ENCODE measurements at places on chromosomes 5 and 9.

DNA sequence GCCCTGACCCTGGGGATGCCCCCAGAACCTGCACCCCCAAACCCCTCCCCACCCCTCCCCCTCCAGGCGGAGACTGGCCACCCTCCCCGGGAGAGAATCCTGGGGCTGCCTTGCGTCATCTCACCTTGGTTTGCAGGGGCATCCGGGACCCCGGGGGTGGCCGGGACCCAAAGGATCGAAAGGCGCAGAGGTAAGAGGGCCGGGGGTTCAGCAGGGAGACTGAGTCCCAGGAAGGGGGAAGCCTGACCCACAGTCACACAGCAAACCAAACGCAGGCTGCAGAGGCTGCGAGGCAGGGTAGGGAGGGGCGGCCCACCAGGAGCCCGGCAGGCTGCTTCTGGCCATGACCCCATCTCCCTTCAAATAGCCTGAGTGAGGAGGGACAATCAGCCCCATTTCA, 33.8 kb upstream of the ORM1 start:
- DNase-seq: no peak

DNA sequence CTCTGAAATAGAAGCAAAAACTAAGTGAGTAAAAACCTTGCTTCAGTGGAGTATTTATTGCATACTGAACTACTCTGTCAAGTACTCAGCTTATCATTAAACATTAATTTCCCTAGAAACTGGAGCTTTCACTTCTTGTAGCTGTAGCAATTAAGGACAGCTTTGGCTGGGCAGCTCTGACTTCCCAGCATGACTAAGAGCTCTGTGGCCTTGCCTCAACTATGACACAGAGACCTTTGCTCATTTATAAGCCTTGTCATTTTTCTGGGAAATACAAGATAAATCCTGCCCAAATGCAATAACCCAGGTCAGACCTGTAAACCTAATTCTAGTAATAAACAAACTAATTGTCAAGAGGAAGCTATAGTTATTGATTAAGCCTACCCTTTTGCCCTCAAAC, 65.4 kb upstream of the STK32A start:
- no peak for DNase-seq

DNA sequence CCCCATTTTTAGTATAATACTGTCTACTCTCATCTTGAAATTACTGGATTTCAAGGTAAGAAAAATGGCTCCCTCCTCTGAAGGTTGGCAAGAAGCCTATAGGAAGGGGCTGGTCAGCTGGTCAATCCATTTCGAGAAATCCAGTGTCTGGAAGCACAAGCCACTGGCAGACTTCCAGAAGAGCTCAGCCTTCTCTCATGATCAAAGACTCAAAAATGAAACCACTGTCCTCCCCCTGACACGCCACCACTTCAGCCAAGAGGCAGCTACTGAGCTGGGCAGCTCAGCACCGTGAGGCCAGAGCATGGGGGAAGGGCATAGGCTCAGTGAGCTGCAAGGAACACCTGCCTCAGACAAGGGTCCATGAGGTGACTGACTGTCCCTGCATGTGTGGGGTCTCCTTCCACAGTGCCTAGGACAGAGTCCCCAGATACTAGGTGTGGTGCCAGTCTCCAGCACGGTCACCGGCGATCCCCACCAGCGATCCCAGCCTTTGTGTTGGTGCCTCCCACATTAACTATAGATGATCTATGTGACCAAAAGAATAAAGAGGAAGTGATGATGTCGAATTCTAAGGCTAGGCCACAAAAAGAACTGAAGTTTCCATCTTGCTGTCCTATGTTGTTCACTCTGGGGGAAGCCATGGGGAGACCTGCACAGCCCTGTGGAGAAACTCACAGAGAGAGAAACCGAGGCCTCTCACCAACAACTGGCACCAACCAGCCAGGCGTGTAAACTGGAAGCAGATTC, 100.1 kb upstream of the LRRTM2 start:
- no peak for DNase-seq

DNA sequence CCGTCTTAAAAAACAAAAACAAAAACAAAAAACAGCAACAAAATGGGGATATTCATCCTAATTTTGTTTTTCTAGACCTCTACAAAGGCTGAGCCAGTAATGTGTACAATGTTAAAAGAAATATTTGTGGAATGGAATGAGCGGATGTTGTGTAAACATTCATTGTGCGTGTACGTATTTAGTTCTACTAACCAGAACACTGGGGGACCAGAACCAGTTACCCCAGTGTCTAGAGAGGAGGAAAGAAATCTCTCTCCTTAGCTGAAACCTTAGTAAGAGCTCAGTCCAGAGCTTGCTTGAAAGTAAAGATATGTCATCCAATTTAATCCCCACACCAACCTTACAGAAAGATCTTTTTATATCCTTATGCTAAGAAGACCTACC, 106.7 kb upstream of the CPEB4 start:
- no peak for DNase-seq

- DNase-seq: no peak
These were observed 33.2 kb downstream of the TARS1 start for GRCh38 chr5:33474004-33474403.
